CD4-positive, alpha-beta memory T cell (primary cell): ENCODE measurements at places on chromosomes 4 and X. TPM values are rescaled to one million over a fixed set of nuclear protein-coding genes. Genes with fewer than 3 reads are reported as not detected.
A peak's percentile ranks its signal among the peaks of the same experiment; 100 is the strongest.

Gene ZFP92
- total RNA-seq, result 0.44 TPM

Gene TCEAL6
- not detected for total RNA-seq

Gene ZXDA
- total RNA-seq, result 12.6 TPM

Gene KIAA1210
- not detected for total RNA-seq

Gene TACC3
- 136 TPM for total RNA-seq

Gene MAP9
- 5.8 TPM for total RNA-seq

Gene AMER1
- total RNA-seq, result 5.2 TPM

Gene KLF8
- total RNA-seq, result 5.4 TPM

Gene PLAC8
- total RNA-seq, result 148 TPM

Gene TMEM154
- 35.2 TPM for total RNA-seq

Gene VSIG1
- total RNA-seq, result 41.9 TPM

Gene HEPH
- total RNA-seq, result not detected

Gene CSAG3
- not detected for total RNA-seq

Gene PITX2
- not detected for total RNA-seq

- no peak overlapping the region for H3K27ac ChIP-seq
- H3K27me3 ChIP-seq, result no peaks in the 10 kb centered on the region
- H3K4me3 ChIP-seq, result peak overlapping the region; percentile 43
- peaks cover 8% of the 10 kb centered on the region for H3K4me1 ChIP-seq
- no peak for DNase-seq
- H3K36me3 ChIP-seq, result peaks cover 9% of the 10 kb centered on the region
Observed at GRCh38 chr4:55906989-55907388, 41.8 kb upstream of the CEP135 start.

DNA sequence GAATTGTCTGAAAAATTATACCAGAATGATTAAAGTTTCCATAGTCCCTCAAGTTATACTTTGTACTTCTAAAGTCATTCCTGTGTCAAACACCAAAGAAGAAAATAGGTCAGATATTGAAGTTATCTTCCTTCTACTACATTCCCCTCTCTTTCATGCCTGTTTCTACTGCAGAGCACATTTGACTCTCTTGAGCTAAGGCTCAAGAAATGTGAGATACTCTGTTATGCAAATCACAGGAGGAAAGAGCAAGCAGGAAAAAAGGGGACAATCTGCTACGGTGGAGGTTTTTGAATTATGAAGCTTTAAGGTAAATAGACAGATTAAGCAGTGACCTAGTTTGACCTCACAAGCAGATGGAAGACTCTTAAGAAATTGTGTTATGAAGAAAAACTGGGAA is 198.9 kb upstream of the LDB2 start:
- H3K36me3 ChIP-seq, result no peaks in the 10 kb centered on the region
- no peak for DNase-seq
- no peak overlapping the region for H3K4me3 ChIP-seq
- H3K4me1 ChIP-seq, result no peaks in the 10 kb centered on the region
- no peak overlapping the region for H3K27ac ChIP-seq

DNA sequence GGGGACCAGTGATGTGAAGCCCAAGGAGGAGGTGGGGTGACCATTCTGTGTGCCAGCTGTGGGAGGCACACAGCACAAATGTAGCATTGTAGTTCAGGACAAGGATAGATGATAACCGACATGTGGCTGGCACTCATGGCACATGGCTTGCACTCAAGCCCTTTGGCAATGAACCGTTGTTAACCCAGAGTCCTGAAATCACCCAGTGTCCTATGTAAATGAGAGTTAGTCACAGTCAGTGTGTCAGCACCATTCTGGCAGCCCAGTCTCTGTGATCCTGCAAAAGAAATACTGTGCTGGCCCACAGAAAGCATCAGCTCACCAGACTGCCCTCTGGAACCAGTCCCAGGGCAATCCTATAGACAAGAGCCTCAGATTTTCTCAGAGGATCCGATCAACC is 339.3 kb downstream of the MID1IP1 start:
- DNase-seq, result no peak
- no peak overlapping the region for H3K27ac ChIP-seq
- no peaks in the 10 kb centered on the region for H3K4me1 ChIP-seq
- no peaks in the 10 kb centered on the region for H3K27me3 ChIP-seq

DNA sequence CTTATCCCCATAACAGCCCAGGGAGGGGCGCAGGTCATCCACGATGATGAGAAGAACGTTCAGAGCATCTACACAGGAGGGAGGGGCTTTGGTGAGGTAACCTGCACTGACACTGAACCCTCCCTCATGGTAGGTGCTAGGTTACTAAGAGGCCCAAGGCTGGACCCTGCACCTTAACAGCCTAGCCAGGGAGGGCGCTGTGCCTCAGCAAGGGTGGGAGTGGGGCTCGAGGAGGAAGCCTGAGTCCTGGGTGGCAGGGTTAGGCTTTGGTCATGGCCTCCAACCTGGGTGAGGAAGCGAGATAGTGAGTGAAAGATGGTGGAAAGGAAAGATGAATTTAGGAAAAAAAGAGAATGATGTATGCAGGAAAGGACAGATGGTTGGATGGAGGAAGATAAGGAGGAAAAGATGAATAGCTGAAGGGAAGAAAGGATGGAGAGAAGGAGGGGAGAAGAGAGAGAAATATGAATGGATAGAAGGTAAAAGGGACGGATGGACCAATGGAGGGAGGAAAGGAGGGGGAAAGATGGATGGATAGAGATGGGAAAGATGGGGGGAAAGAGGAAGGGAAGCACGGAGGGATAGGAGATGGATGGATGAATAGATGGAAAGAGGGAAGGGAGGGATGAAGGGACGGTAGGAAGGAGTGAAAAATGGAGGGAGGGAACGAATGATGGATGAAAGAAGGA is 736 bp downstream of the IDS start:
- H3K36me3 ChIP-seq, result peaks cover 24% of the 10 kb centered on the region
- peak overlapping the region; percentile 73 for H3K4me3 ChIP-seq
- H3K27me3 ChIP-seq, result no peaks in the 10 kb centered on the region
- peak; percentile 87 for DNase-seq

DNA sequence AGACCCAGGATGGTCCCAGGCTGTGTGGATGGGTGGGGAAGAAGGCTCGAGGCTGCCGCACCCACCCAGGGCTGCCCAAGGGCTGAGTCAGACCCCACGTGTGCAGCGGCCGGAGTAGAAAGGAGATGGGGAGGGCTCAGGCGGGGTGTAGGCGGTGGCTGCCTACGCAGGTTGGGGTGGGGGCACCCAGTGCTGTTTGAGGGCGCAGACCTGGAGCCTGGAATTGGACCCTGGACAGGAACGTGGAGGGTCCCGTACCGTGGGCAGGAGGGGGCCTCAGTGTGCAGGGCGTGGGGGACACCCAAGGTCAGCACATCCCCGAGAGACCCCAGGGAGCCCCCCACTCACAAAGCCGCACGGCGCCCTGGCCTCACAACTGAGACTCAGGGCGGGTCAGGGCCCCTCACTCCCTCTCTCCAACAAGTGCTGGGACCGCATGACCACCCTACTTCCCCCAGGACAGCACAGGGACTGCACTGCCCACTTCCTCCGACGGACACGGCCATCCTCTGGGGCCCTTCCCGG is 79.9 kb downstream of the FAM53A start:
- no peak overlapping the region for H3K4me3 ChIP-seq
- no peaks in the 10 kb centered on the region for H3K36me3 ChIP-seq
- H3K27me3 ChIP-seq, result no peaks in the 10 kb centered on the region
- no peak for DNase-seq

- H3K4me3 ChIP-seq, result no peak overlapping the region
- no peak for DNase-seq
- H3K27ac ChIP-seq, result no peak overlapping the region
- H3K27me3 ChIP-seq, result no peaks in the 10 kb centered on the region
- H3K4me1 ChIP-seq, result no peaks in the 10 kb centered on the region
Observed at GRCh38 chr4:23788460-23788859, 101.4 kb downstream of the PPARGC1A start.

DNA sequence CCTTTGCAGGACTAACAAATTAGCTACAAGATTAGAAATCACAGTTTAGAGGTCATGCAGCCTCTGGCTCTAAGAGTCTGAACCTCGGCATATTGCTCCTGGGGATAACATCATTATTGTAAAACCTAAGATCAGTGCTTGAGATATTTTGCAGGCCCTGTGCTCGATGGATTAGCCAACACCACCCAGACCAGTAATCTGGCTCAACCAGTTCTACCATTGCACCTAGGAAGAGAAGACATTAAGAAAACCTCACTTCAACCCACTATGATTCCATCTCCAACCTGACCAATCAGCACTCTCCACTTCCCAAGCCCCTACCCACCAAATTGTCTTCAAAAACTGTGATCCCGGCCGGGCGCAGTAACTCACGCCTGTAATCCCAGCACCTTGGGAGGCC is 43.6 kb downstream of the WFS1 start:
- H3K27me3 ChIP-seq, result peaks cover 8% of the 10 kb centered on the region
- H3K36me3 ChIP-seq, result no peaks in the 10 kb centered on the region
- no peak for DNase-seq
- H3K4me3 ChIP-seq, result no peak overlapping the region
- H3K27ac ChIP-seq, result no peak overlapping the region

GRCh38 chrX:154793084-154793795 is 12.0 kb downstream of the MPP1 start:
- no peaks in the 10 kb centered on the region for H3K4me1 ChIP-seq
- H3K36me3 ChIP-seq, result no peaks in the 10 kb centered on the region
- DNase-seq, result no peak
- H3K27me3 ChIP-seq, result no peaks in the 10 kb centered on the region
- no peak overlapping the region for H3K4me3 ChIP-seq

DNA sequence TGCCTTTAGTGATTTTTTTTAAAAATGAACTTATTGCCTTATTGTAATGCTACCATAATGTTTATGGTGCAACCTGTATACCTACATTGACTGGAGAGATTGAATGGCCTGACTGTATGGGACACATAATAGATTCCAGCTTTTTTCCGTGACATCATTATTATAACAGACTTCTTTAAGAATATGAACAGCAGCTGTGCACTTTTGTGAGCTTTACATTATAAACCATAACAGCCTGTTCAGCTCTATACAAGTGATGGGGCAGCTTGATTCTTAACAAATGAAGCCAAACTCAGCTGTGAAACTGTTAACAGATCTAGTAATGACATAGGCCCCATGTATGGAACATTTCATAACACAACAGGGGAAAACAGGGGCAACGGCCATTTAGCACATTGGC is 187.0 kb downstream of the BMPR1B start:
- no peaks in the 10 kb centered on the region for H3K36me3 ChIP-seq
- DNase-seq, result no peak
- no peaks in the 10 kb centered on the region for H3K27me3 ChIP-seq
- no peaks in the 10 kb centered on the region for H3K4me1 ChIP-seq
- no peak overlapping the region for H3K4me3 ChIP-seq

GRCh38 chr4:113077575-113077974 is 28.1 kb downstream of the ANK2 start:
- H3K4me3 ChIP-seq, result no peak overlapping the region
- H3K36me3 ChIP-seq, result no peaks in the 10 kb centered on the region
- no peaks in the 10 kb centered on the region for H3K27me3 ChIP-seq
- no peak for DNase-seq

- no peak overlapping the region for H3K27ac ChIP-seq
- DNase-seq, result no peak
- H3K4me3 ChIP-seq, result no peak overlapping the region
- no peaks in the 10 kb centered on the region for H3K4me1 ChIP-seq
Observed at GRCh38 chrX:16394290-16394689, 227.0 kb downstream of the MAGEB17 start.

GRCh38 chr4:772118-772517 is 53.8 kb downstream of the CPLX1 start:
- no peak overlapping the region for H3K27ac ChIP-seq
- peaks cover 37% of the 10 kb centered on the region for H3K4me1 ChIP-seq
- no peaks in the 10 kb centered on the region for H3K27me3 ChIP-seq
- no peak for DNase-seq

DNA sequence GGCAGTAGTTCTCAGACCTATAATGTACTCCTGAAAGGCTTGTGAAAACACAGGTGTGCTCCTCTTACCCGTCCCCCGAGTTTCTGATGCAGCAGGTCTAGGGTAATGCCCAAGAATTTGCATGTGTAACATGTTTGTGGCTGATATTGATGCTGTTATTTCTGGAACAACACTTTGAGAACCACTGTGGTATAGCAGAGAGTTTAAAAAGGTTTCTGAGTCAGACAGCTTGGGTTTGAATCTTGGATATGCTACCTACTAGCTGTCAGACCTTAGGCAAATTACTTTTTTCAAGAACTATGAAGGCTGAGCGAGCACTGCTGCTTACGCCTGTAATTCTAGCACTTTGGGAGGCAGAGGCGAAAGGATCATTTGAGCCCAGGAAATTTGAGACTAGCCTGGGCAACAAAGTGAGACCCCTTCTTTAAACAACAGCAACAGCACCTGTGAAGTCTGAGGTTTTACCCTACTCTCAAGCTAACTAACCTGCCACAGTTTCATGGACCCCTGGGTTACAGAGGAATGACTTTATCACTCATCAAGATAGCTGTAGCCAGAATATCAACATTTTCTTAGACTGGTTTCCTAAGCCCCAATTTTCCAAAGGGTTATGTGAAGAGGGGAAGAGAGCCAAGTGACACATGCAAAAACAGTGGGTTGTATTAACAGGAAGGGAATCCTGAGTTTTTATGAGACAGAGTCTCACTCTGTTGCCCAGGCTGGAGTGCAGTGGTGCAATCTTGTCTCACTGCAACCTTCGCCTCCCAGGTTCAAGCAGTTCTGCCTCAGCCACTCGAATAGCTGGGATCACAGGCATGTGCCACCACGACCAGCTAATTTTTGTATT is 5.1 kb downstream of the AFF1 start:
- peak overlapping the region; percentile 28 for H3K27ac ChIP-seq
- peak; percentile 16 for DNase-seq
- no peak overlapping the region for H3K4me3 ChIP-seq

DNA sequence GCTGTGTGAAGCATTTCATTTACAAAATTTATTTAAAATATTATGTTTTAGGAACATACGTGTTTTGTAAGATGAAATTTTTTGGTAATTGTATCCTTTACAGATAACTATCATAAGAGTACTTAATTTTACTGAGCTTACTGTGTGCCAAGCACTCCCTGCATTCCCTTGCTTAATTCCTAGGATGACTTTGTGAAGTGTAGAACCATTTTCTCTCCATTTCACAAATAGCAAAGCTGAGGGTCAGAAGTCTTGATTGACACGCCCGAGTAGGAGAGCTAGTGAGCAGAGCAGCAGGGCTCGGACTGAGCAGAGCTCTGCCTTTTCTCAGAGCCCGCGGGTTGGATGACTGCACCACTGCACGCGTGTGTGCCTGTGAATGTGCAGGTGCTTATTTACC is 30.6 kb downstream of the PIGG start:
- H3K4me3 ChIP-seq, result no peak overlapping the region
- no peaks in the 10 kb centered on the region for H3K27me3 ChIP-seq
- peaks cover 18% of the 10 kb centered on the region for H3K36me3 ChIP-seq
- no peak overlapping the region for H3K27ac ChIP-seq
- no peak for DNase-seq
- H3K4me1 ChIP-seq, result no peaks in the 10 kb centered on the region

GRCh38 chr4:12137575-12137974 is 708.9 kb upstream of the HS3ST1 start:
- no peak for DNase-seq
- no peaks in the 10 kb centered on the region for H3K36me3 ChIP-seq
- no peaks in the 10 kb centered on the region for H3K27me3 ChIP-seq
- H3K4me3 ChIP-seq, result no peak overlapping the region

GRCh38 chr4:188551156-188551555 is 411.9 kb downstream of the TRIML1 start:
- H3K27me3 ChIP-seq, result no peaks in the 10 kb centered on the region
- no peak overlapping the region for H3K4me3 ChIP-seq
- H3K4me1 ChIP-seq, result no peaks in the 10 kb centered on the region
- no peak for DNase-seq
